Renal pelvis (tissue), 12 donors: ENCODE measurements at places on chromosomes 16 and 17.

DNA sequence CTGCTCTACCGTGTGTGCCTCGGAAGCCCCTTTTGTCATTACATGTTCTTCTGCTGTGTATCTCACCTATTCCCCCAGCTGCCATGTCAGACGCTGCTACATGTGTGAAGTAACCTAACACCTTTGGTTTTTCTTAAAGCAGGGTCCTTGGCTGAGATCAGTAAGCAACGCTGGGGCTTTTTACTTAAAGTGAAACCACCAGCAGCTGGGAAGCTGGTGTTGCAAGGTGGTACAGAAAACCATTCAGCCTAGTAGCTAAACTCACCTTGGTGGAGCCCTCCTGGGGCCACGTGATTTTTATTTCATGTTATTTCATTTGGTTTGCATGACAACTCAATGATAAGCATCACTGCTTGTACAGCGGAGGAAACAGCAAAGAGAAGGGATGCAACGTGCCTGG is 62.6 kb downstream of the PLCG2 start:
- DNase-seq, result no peak

DNA sequence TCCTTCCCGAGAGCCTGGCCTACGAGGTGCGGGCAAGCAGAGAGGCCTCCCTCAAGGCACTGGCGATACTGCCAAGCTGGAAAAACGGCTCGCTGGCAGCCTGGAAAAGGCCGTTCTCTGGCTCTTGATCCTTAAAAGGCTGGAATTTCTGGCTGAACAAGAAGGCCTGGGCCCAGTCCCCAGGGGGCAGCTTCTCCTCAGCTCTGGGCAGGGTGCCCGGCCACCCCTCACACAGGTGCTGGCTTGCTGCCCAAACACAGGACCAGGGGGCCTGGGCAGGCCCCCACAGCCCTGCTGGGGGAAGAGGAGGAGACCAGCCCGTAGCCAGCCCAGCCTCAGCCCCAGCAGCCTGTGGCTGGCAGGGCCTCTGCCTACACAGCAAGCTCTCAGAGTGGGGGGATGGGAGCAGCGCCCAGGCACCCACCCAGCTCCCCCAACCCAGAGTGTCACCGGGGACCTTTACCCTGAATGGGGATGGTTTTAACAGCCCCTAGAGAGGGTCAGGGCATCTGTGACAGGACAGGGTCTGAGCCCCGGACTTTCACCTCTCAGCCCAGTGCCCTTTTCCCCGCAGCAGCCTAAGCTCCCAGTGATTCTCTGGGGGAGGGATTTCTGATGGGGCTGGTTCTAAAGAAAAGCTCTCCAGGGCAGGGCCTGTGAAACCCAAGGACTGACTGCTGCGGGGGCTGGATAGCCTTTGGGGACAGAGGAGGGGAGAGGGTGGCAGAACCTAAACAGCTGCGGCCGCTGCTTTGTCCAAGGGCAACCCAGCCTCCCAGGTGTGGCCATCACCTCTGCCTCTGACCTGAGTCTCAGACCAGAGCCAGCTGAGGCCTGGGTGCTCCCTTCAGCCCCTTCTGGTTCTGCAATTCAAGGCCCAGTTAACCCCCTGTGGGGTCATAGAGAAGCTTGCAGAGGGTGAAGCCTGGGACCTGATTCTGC is 38.6 kb upstream of the TOB1 start:
- DNase-seq, result no peak

- no peak for DNase-seq
Measured at GRCh38 chr17:8122422-8122923, 1.4 kb downstream of the HES7 start.

GRCh38 chr17:50263331-50264262 is 10.7 kb upstream of the TMEM92 start:
- no peak for DNase-seq

DNA sequence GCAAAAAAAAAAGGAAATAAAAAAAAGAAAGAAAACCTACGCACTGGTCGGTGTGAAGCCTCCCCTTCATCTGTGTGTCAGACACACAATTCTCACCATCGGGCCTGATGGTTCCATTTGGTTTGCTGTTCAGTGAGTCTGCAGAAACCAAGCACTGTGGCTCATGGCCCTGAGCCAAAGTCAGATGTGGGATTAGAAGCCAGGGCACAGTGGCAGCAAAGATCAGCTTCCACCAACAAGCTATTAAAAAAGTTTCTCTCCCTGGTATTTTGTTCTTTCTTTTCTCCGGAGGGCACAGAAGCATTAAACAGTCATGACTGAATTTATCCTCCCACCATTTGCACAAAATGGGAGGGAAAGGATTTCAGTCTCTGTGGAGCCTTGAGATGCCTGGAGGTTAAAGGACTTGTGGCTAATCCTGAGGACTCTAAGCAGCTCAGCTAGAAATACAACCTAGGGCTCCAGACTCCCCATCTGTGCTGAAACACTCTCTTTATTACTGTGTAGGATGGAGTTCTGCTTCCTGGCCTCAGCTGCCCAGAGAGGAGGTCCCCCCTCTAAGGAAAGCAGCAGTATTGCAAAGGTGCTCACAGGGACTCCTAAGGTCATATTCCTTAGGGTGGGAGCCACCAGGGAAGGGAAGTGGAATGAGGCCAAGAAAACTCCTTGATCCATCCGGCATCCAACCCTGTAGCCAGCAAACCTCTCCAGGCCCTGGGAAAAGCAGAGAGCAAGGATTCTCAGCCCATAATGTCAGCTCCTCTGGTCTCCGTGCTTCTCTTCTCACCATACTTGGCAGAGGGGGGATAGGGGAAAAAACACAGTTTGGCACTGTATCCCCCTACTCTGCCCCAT is 28.2 kb downstream of the SLC39A11 start:
- DNase-seq, result no peak

DNA sequence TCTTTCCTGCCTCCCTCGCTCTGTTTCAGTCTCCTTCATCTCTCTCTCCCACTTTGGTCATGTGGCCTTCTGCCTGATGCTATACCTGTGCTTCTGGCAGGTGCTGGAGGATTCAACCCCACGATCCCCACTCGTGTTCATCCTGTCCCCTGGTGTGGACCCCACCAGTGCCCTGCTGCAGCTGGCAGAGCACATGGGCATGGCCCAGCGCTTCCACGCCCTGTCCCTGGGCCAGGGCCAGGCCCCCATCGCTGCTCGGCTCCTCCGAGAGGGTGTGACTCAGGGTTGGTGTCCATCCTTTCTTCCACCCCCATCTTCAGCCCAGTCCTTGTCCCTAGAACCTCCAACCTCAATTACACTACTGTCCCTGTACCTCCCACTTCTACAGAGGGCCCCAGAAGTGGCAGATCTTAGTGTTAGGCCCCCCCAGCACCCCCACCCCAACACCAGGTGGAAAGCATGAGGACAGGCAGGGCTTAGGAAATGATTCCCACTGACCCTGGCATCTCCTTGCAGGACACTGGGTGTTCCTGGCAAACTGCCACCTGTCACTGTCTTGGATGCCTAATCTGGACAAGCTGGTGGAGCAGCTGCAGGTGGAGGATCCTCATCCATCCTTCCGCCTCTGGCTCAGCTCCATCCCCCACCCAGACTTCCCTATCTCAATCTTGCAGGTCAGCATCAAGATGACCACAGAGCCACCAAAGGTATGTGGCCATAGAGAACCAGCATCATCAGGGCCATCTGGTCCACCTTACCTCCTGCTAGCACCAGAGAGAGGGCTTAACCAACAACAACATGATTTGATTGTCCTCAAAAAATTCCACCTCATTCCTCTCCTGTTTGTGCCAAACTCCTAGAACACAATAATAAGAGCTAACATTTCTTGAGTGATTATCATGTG is 9.7 kb upstream of the KDM6B start:
- DNase-seq, result no peak

GRCh38 chr17:1976000-1976682 is 49.0 kb downstream of the RTN4RL1 start:
- DNase-seq, result no peak

DNA sequence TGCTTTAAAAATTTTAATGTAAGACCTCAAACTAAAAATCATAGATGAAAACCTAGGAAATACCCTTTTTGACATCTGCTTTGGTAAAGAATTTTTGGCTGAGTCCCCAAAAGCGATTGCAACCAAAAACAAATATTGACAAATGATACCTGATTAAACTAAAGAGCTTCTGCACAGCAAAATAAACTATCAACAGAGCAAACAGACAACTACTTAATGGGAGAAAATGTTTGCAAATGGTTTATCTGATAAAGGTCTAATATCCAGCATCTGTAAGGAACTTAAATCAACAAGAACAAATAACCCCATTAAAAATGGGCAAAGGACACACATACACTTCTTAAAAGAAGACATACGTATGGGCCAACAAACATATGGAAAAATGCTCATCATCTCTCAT is 242.5 kb downstream of the BCAS3 start:
- DNase-seq, result no peak

- no peak for DNase-seq
Measured at GRCh38 chr17:14688134-14688533, 387.3 kb downstream of the HS3ST3B1 start.

GRCh38 chr16:1335211-1335971 is 1.9 kb downstream of the BAIAP3 start:
- DNase-seq, result no peak

DNA sequence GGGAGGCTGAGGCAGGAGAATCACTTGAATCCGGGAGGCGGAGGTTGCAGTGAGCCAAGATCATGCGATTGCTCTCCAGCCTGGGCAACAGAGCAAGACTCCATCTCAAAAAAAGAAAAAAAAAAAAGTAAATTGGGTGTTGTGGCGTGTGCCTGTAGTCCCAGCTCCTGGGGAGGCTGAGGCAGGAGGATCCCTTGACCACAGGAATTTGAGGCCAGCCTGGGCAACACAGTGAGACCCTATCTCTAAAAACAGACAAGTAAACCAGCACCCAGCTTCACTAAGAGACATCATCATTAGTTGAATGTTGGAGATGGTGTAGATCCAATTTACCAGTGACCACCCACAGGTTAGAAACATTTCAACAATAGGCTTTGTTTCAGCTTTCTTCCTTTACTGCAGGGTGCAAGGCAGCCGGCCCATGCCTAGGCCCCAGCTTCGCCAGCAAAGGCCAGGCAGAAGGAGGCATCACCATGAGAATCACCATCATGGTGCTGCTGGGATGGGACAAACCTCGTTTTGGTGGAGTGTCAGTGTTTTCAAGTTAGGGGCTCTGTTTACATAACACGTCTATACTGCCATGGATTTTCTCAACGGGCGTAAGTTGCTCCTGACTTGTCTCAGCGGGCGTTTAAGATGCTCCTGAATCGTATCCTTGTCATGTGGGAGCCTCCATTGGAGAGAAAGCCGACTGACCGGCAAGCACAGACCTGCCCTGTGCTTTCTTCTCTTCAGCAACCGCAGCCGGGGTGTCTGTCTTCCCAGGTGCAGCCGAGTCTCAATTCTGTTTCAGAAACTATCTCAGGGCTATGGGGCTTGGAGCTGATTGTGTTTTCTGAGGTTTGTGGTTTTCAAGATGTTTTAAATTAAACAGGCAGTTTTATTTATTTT is 7.3 kb downstream of the TCF25 start:
- DNase-seq, result no peak
